ENCODE measurements at places on chromosomes 5 and 9.
A peak's percentile ranks its signal among the peaks of the same experiment; 100 is the strongest.

- DNase-seq: no peak
These were observed 1.1 kb downstream of the SLC27A6 start for GRCh38 chr5:128966375-128966774.

- DNase-seq: no peak
These were observed 171.1 kb downstream of the DOCK2 start for GRCh38 chr5:169808118-169808581.

GRCh38 chr9:35717132-35717870 is 14.7 kb downstream of the TLN1 start:
- DNase-seq: no peak

DNA sequence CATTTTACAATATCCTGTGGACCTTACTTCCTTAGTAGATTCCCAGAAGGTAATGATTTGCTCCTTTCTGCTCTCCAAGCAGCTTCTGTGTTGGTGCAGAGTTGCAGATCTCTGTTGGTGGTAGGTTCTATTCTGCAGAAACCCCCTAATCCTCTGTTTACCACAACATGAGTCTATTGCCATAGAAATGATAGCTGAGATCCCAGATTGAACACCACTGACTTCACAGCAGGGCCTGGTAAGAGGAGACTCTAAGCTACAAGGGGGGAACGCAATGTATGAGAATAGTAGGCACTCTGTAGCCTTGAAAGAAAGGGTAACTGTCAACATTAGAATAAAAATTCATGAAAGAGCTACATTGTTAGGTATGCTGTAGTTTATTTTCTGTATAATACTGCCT is 59.5 kb downstream of the MUSK start:
- no peak for DNase-seq

- DNase-seq: no peak
These were observed 74.8 kb downstream of the NR3C1 start for GRCh38 chr5:143328589-143329220.

DNA sequence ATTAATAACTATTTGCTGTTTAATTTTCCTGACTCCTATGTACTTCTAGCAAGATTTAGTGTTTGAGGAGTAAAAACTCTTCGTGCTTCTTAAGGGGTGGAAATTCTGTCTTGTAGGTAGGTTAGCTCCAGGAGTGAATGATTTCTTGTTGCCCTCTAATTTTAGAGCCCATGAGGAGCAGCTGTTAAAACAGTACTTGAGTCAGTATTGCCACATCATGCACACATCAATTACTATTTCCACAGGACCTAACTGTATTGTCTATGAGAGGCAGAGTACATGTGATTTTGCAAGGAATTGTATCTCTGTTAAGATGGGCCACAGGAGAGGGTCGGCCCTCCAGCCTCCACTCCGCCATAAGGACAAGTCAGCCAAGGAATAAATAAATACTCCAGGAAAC is 91.2 kb downstream of the PDZD2 start:
- no peak for DNase-seq

- DNase-seq: no peak
These were observed 33.4 kb downstream of the ARHGAP26 start for GRCh38 chr5:142803428-142804125.

DNA sequence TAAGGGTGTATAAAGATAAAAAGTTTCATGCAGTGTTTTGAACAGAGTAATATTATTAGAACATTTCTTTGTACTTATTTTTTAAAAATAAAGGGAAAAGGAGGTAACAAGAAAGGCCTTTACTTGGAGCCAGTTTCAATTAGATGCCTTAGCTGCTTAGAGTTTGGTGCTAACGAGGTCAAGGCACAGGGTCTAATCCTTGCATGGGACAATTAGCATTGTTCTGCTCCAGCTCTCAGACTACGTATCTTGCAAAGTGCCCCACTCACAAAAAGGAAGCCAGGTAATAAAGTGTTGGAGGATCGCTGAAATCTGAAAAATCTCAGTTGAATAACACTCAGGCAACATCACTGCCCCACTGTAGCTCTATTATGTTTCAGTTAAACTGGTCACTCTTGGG is 2011.3 kb downstream of the EFNA5 start:
- DNase-seq: no peak

DNA sequence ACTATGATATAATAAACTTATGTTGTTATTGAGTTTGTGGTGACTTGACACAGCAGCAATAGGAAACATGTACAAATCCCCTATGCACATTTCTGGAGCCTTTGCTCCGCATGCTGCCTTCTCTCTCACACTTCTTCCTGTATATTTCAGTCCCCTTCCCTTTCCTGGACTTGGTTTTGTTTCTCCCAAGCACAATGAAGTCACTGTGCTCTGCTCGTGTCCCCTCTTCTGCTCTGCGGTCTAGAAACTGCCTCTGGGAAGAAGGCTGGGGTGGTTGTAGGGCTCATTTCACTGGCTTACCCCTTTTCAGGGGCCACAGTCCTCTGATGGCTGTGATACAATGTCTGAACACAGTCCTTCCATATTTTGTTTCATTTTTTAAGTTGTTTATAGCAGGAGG is 15.7 kb upstream of the FGD3 start:
- DNase-seq: no peak

DNA sequence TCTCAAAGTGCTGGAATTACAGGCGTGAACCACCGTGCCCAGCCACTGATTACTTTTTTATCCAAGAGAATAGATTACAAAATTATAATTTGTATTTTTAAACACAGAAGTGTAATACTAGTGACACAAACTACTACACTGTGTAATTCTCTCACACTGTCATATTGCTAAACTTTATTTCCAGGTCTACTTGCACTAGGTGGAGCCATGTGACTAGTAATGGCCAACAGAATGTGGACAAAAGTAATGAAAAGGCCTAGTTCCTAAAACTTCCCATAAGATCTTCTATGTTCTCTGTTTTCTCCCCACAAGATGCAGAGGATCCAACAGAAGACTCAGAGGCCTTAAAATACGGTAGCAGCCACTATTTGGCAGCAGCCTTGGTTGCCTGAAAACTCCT is 27.3 kb downstream of the NADK2 start:
- no peak for DNase-seq

DNA sequence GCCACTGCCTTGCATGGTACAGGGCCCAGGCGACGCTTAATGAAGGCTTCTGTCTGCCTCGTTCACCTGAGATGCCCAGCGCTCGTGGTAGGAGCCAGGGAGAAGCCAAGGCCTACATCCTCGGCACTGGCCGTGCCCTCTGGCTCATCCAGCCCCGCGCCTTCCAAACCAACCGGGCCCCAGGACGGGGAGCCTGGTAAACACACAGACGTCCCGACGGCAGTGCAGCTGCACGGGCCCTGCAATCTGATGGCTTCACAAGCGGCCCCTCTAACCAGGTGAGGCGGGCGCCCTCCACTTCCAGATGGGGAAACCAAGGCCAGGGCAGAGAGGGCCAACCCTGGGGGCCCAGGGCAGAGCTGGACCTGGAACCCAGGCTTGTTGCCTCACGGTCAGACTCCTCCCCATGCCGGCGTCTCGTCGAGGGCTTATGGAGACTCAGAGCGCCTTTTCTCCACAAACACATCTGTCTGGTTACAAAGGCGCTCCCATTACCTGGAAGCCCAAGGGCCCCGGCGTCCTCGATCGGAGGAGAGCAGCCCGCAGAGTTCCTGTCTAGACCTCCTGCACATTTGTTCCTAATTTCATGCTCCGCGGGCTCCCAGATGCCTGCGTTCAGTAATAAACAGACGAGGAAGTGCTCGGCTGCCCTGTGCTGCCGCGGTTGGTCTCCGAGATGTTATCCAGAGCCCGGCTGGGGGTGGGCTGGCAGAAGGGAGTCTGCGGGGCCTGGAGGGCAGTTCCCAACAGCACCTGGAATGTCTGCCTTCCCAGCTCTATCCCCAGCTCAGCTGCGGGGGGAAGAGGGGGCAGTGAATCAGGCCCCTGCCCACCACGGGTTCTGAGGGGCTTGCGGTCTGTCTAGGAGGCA is 23.5 kb downstream of the FAM163B start:
- no peak for DNase-seq

DNA sequence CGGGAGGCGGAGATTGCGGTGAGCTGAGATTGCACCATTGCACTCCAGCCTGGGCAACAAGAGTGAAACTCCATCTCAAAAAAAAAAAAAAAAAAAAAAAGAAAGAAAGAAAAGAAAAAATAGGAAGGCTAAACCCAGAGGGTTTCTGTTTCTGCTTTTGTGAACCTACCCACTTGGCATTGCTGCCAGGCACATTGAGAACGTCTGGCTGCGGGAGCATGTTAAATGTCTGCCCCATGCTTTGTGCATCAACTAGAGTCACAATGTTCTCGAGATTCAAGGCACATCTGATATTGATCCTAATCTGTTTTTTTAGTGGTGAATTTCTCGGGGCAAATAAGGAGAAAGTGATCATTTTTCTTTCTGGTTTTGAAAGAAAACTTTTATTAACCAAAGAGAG is 2.8 kb downstream of the SLC25A25 start:
- peak; percentile 66 for DNase-seq

DNA sequence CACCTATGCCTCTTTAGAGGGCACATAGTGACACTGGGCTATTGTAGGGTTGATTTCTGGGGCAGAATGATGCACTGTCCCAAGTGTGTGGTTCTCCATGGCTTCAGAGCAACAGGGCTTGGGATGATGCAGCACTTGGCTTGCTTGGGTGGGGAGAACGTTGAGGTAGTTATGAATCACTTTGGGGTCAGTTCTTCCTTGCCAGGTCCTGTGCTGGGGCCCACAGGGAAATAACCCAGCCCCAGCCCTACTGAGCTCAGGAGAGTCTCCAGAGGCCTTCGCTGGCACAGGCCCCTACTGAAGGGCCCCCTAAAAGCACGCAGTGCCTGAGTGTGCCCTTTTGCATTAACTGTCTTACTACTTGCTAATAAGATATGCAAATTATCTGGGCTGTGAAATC is 24.2 kb downstream of the JADE2 start:
- peak; percentile 38 for DNase-seq

- DNase-seq: peak; percentile 10
These were observed 612.5 kb downstream of the EFNA5 start for GRCh38 chr5:107058235-107058634.

- DNase-seq: no peak
These were observed 2.3 kb downstream of the ACSL6 start for GRCh38 chr5:132008961-132009680.

DNA sequence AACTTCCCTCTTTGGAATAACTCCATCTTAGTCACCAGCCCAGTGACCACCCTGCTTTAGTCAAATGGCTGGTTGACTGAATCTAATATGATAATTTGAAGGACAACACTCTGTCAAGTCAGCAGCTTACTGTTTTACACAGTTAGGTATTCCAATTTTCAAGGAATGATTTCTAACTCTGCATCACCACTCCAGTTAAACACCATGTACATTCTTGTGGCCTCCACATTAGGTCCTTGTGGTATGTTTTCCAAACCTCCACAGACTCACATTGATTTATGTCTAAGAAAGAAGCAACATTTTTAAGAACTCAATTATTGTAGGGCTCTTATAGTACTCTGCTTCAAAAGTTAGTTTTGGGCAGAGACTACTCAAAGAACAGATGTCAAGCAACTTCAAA is 110.7 kb downstream of the TLE1 start:
- DNase-seq: no peak

DNA sequence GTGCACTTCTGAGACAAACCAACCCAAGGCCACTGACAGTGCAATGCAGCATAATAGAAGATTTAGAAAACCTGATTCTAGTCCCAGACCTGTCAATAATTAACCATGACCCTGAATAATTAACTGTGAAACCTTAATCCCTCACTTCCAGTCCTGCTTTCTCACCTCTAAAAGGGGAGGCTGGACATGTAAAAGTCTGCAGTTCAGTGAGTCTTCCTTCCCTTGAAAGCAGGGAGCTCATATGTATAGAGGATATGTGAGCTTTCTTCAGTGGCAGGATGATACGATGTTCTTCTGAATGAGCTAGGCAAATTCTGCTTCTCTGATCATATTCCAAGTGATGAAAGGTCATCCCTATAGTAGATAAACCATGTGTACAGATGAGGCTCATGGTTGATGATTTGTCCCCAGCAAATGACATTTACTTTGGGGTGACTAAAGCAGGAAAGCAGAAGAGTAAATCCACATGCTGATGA is 2.9 kb downstream of the KCNV2 start:
- no peak for DNase-seq

GRCh38 chr5:159319363-159319762 is 10.9 kb downstream of the IL12B start:
- DNase-seq: no peak

DNA sequence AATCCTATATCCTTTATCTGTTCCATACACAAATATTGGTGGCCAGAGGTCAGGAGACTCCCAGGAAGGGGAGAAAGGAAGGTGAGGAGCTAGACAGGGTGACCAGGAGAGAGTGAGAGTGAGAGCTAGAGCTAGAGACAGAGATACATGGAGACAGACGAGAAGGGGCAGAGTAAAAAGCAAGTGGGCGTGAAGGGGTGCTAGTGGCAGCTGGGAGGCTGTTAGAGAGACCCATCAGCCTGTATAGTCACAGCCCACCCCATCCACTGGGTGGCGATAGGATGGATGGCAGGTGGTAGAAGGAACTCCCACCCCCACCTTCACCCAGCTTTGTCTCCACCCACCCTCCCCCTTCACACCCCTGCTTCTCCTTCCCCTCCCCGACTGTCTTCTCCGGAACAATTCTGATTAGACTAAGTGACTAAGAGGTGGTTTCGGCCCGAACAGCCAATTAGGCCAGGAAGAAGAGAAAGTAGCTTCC is 32.8 kb downstream of the PCDH1 start:
- no peak for DNase-seq

GRCh38 chr5:116532762-116533525 is 41.7 kb downstream of the SEMA6A start:
- DNase-seq: no peak

DNA sequence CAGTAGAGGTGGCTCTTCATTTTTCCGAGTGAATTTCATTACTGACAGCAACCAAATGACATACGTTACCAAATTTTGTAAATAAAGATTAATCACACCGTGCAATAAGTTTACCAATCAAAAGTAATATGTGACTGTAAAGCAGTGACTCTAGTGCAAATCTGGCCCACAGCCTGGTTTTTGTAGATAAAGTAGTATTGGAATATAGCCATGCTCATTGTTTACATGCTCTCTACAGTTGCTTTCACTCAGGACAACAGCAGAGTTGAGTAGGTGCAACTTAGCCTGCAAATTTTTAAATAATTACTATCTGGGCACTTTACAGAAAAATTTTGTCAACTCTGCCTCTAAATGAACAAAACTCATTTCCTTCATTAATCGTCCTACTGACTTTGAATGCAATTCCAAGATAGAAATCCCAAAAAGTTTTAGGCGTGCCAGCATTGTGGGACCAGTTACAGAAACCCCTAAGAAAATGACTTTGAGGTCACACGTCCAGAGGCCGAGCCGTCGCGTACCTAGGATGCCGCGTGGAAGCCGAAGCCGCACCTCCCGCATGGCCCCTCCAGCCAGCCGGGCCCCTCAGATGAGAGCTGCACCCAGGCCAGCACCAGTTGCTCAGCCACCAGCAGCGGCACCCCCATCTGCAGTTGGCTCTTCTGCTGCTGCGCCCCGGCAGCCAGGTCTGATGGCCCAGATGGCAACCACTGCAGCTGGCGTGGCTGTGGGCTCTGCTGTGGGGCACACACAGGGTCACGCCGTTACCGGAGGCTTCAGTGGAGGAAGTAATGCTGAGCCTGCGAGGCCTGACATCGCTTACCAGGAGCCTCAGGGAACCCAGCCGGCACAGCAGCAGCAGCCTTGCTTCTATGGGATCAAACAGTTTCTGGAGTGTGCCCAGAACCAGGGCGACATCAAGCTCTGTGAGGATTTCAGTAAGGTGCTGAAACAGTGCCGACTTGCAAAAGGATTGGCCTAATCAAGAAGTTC is 180.7 kb upstream of the TLE4 start:
- DNase-seq: no peak
